ENCODE measurements at places on chromosomes 4 and X.

- no peak for DNase-seq
Measured at GRCh38 chr4:127782275-127783025, at the start of gene HSPA4L. Gene HSPA4L (plus strand): TSS chr4:127782322. CDS start chr4:127782551, 229 bp downstream.

- no peak for DNase-seq
Measured at GRCh38 chr4:119683518-119683917, 54.9 kb upstream of the PDE5A start.

GRCh38 chr4:150212485-150212884 lies 134.2 kb downstream of the DCLK2 start:
- no peak for DNase-seq

GRCh38 chrX:2513121-2513664 lies 12.4 kb upstream of the DHRSX start:
- DNase-seq, result no peak

DNA sequence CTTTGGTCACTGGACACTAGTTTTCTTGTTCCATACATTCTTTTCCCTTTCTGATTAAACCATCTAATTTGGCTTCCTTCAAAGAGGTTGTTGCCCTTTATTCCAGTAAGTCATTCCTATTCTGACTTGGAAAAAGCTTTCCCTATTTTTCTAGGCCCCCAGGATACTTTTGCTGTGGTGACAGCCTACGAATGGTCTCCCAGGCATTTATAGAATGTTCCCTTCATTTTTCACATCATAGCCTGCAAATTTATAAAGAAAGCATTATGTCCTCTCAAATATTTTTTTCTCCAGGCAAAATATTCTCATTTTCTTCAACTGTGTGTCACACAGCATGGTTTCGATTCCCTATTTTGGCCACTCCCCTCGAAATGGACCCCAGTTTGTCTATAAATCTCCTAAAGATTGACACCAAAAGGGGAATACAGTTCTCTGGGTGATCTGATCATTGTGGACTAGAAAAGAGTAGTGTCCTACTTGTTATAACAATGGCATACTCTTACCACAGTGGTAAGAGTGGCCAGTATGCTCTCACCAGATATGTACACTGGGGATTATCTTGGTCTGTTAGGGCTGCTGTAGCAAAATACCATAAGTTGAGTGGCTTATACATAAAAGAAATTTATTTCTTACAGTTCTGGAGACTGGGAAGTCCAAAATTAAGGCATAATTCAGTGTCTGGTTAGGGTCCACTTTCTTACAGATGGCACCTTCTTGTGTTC lies 41.5 kb upstream of the BMP2K start:
- DNase-seq, result no peak

- DNase-seq, result peak; percentile 56
Measured at GRCh38 chr4:143282211-143282707, 54.4 kb upstream of the GAB1 start.

DNA sequence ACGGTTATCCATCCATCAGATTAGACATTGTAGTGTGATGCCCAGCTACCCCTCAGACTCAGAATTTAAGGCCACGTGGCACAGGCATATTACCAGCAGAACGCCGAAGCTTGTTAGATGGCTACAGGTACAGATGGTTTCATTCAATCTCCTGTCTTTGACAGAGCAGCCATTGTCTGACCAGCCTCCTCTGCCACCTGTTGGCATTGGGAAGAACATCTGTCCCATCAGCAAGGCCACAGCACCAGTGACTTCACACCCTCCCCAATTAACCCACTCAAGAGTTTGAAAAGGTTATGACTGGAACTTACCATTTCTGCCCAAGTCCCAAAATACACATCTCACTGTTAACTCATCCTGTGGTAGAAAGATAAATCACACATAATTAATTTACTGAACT lies 22.0 kb upstream of the PHKA2 start:
- DNase-seq, result no peak

- no peak for DNase-seq
Measured at GRCh38 chrX:140733766-140734342, 24.3 kb downstream of the LINC00632 start.

DNA sequence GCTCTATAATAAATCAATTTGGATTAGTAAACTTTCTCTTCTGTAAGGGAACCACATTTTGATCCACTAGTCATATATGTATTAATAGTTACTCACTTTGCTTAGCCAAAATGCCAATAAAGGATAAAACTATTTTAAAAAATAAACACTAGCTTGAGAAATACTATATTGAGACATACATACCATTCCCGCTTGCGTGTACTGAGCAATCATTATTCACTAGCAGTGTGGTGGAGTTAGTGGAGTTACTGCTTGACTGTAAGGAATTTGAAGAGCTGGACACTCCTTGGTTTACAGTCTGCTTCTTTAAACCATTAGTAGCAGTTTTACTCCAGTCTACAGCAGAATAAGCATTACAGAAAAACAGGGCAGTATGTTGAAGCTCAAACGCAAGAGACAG lies 10.8 kb upstream of the PHKA2 start:
- DNase-seq, result peak; percentile 67

DNA sequence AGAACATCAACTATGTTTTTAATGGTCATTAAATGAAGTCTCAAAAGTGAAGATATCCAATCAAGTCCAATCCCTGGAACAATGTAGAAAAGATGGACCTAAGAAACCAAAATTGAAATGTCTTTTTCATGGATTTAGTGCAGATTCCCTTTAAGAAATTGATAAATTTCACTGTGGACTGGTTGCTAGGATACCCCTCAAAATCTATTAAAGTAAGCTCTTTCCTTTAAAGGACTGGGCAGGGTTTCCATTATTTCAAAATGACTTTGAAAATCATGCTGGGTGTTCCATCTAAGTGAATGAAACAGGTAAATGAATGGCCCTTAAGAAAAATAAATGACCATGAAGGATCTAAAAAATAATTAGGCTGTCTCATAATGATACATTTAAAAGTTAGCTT lies 28.6 kb downstream of the PLRG1 start:
- no peak for DNase-seq

DNA sequence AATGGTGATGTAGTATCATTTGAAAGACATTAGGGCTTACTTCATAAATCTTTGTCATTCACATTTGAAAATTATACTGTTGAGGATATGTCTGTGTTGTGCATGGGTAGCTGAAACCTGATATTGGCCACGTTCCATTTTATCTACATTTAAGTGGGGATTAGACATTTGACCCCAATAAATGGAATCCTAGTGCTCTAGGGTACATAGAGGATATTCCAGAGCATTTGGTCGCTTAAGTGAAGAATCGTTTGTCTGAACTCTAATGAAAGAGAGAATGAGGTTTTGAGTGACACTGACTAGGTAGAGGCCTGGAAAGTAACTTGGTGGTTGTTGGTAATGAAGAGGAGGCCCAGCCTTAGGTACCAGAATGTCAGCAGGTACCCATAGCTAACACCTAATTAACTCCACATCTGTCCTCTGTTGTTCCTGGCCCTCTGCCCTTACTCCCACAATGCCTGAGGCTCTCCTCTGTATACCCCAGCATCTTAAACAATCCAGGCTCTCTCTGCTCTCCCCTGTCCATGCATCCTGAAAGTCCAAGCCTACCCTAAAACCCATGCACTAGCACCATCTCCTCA lies 299.5 kb upstream of the KLF3 start:
- DNase-seq, result no peak

- no peak for DNase-seq
Measured at GRCh38 chr4:6386091-6386490, 86.3 kb downstream of the PPP2R2C start.

GRCh38 chr4:32226204-32226603 lies 1506.0 kb downstream of the PCDH7 start:
- no peak for DNase-seq

- no peak for DNase-seq
Measured at GRCh38 chr4:179747218-179747910, 2305.1 kb upstream of the AGA start.

GRCh38 chr4:141652161-141652778 lies 15.9 kb downstream of the IL15 start:
- DNase-seq, result no peak

GRCh38 chr4:115470763-115471162 lies 357.3 kb upstream of the NDST4 start:
- DNase-seq, result no peak

DNA sequence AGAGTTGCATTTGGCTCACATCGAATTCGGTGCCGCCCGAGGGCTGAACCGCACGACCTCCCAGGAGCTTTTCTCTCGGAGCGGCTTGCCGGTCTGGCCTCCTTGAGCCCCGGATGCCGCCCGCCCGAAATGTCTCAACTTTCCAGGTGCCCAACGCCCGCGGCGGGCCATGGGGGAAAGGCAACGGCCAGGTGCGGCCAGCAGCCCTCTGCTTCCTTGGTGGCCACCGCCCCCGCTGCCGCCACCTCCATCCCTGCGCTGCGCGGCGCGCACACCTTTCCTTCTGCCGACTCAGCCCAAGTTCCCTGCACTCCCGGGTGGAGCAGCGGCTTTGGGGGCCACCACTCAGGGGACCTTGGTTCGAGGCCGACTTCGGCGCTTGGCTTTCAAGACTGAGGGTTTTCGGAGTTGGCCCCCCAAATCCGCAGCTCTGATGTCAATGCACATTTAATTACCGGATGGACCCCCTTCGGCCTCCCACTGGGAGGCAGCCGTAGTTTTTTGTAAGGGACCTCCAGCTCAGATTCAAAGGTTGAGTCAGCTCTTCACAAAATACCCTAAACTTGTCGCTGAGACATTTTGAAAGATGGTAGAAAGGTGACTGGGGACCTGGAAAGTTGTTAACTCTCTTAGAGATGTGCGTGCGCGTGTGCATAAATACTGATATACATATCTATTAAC lies 1.1 kb downstream of the AFF2 start:
- DNase-seq, result no peak

DNA sequence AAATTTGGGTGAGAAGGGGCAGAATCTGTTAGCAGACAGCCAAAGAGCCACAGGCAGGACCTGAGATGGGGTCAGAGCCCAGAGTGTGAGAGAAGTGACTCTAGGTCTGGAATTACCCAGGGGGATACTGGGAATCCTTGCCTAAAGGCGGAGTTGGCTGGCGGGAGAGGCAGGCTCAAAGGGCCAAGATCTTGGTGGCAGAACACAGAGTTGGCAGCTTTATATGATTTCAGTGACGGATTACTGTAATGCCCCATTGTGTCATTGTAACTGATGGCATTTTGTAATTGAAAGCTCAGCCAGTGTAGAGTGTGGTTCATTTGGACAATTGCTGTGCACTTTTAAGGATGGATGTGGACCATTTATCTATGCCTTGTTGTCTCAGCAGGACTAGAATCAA lies 77.3 kb downstream of the SMIM20 start:
- DNase-seq, result no peak

- no peak for DNase-seq
Measured at GRCh38 chr4:121373841-121374240, 7.0 kb downstream of the QRFPR start.

- DNase-seq, result no peak
Measured at GRCh38 chrX:139930916-139931645, 1.8 kb downstream of the ATP11C start.

GRCh38 chr4:137267024-137267423 lies 265.3 kb downstream of the PCDH18 start:
- peak; percentile 37 for DNase-seq

DNA sequence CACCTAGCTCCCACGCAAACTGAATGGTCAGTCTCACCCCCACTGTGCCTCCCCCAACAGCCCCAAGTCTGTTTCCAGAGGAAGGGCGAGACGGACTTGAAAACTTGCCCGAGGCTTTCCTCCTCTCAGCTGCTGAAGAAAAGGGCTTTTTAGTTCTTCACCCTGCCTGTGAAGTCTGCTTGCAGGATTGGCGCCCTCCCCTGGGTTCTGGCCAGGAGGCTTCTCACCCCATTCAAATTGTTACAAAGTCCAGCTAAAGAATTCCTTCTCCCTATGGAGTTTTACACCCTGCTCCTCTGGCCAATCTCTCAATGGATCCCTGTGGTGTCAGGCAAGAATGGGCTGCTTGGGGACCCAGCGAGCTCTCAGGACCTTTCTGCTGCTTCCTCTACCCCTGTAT lies 241.0 kb downstream of the AFF2 start:
- no peak for DNase-seq

DNA sequence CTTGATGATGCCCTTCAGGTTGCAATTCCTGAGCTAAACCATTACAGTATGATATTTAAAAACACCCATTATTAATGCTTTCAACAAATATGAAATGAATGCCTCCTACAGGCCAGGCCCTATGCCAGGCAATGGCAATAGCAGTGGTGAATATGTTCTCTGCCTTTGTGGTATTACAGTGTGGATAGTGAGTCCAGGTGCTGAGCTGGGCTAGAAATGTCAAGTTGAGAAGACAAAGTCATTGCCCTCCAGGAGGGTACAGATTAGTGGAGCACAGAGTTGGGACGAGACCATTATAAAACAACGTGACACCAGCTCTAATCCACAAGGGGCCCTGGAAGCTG lies 81.9 kb downstream of the RBM47 start:
- no peak for DNase-seq

GRCh38 chr4:151438154-151438553 lies 29.2 kb downstream of the FHIP1A start:
- DNase-seq, result no peak
